ENCODE measurements at places on chromosomes 16 and 17. TPM values are rescaled to one million over a fixed set of nuclear protein-coding genes. Genes with fewer than 3 reads are reported as not detected.
A peak's percentile ranks its signal among the peaks of the same experiment; 100 is the strongest.

DNA sequence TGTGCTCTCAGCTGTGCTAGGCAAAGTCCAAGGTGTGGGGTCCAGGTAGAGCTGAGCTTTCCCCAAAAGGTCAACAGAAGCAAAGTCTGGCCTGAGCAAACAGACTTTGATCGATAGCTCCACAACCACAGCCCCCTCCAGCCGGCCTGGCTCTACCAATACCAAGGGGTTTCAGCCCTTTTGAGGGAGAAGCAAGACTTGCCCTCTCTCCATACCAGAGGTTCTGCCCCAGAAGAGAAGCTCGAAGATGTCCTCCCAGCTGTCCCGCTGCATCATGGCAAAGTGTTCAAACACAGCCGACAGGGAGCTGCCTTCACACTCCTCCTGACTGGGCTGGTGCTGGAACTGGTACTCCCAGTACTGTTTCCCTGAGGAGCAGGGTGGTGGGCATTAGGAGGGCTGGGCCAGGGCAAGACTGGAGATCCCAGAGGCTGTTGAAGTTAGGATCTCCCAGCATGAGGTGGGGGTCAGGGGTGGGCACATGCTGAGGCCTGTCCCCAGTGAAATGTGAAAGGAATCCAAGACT lies 1.7 kb downstream of the VTN start:
- H3K27ac ChIP-seq = no peak overlapping the region
- H3K4me1 ChIP-seq = peaks cover 16% of the 10 kb centered on the region
- H3K36me3 ChIP-seq = no peaks in the 10 kb centered on the region

- H3K27me3 ChIP-seq = peaks cover 24% of the 10 kb centered on the region
- no peaks in the 10 kb centered on the region for H3K36me3 ChIP-seq
- H3K27ac ChIP-seq = no peak overlapping the region
- no peak overlapping the region for H3K4me3 ChIP-seq
- no peak for DNase-seq
- peaks cover 2% of the 10 kb centered on the region for H3K4me1 ChIP-seq
Measured at GRCh38 chr17:15255713-15256454, 9.2 kb downstream of the PMP22 start.

DNA sequence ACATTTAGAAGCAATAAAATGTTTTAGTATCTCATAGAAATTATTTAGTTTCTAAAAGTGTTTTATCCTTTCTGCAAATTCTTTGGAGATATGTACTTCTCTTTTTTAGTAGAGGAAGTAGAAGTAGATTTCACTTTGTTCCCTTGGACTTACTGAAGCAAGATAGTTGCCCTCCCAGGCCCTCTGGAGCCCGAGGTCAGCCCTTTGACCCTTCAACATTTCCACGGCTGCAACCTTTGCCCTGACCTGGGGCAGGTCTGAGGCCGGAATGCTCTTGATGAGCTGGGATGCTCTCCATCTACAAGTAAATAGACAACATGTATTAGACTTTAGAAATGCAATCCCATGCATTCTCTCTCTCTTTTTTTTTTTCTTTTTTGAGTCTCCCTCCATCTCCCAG lies 167.5 kb downstream of the CDK5R1 start:
- H3K4me1 ChIP-seq = no peaks in the 10 kb centered on the region
- DNase-seq = no peak
- H3K4me3 ChIP-seq = no peak overlapping the region
- H3K36me3 ChIP-seq = no peaks in the 10 kb centered on the region

DNA sequence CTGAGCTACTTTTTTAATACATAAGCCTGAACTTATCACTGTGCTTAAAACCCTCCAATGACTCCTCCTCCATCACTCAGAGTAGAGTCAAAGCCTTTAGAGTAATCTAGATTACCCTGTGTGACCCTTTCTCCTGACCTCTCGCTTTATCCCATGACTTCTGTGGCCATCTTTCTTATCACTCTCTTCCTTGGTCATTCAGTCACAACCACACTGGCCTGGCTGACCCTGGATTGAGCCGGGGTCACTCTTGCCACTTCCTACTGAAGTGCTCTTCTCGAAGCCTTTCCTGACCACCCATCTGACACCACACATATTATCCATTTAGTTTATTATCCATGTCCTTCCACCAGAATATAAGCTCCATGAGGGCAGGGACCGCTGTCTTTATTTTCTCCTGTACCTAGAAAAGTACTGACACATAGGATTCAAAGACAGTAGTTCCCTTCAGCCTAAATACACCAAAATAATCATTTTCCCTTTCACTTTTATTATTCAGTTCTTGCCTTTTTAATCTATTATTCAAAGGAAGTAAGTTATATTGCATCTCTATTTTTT lies 28.0 kb upstream of the ABCA9 start:
- H3K36me3 ChIP-seq = no peaks in the 10 kb centered on the region
- H3K27me3 ChIP-seq = no peaks in the 10 kb centered on the region
- H3K4me3 ChIP-seq = no peak overlapping the region
- no peak overlapping the region for H3K27ac ChIP-seq
- DNase-seq = no peak

GRCh38 chr17:17144061-17144460 lies 62.1 kb downstream of the PLD6 start:
- DNase-seq = no peak
- no peak overlapping the region for H3K27ac ChIP-seq
- H3K27me3 ChIP-seq = no peaks in the 10 kb centered on the region
- no peak overlapping the region for H3K4me3 ChIP-seq
- H3K4me1 ChIP-seq = no peaks in the 10 kb centered on the region

GRCh38 chr17:29469276-29469675 lies 79.1 kb downstream of the TAOK1 start:
- H3K4me3 ChIP-seq = no peak overlapping the region
- H3K36me3 ChIP-seq = peaks cover 3% of the 10 kb centered on the region
- H3K27ac ChIP-seq = no peak overlapping the region
- H3K4me1 ChIP-seq = no peaks in the 10 kb centered on the region
- no peak for DNase-seq

DNA sequence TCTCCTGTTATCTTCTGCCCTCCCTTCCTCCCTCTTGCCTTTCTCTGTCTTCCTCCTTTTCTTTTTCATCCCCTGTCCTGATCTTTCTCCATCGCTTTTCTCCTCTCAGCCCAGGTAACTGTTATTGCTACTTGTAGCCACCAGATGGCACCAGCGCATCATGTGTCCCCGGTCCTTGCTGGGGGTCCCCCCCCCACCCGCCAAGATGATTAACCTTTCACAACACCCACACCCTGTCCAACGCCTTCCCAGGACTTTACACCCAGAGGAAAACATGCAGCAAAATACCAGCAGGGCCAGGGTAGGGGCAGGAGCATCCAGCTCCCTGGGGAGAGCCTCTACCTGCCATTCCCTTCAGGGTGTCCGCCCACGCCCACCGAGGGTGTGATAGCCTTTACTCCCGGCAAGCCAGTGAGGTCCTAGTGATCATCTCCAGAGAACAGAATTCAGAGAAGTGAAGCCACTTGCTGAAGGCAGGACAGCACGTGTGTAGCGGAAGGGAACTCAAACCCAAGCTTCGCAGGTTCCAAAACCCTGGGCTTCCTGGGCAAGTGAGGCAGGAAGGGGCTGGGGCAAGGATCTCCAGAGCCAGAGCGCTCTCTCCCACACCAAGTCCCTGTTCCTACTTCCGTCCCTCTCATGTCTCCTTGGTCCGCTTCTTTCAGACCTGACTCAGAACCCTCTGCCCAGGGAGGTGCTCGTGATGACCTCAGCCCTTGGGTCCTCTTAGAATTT lies 13.4 kb upstream of the TAC4 start:
- H3K27me3 ChIP-seq = no peaks in the 10 kb centered on the region
- peak; percentile 77 for DNase-seq
- H3K27ac ChIP-seq = no peak overlapping the region
- H3K4me1 ChIP-seq = peaks cover 18% of the 10 kb centered on the region

DNA sequence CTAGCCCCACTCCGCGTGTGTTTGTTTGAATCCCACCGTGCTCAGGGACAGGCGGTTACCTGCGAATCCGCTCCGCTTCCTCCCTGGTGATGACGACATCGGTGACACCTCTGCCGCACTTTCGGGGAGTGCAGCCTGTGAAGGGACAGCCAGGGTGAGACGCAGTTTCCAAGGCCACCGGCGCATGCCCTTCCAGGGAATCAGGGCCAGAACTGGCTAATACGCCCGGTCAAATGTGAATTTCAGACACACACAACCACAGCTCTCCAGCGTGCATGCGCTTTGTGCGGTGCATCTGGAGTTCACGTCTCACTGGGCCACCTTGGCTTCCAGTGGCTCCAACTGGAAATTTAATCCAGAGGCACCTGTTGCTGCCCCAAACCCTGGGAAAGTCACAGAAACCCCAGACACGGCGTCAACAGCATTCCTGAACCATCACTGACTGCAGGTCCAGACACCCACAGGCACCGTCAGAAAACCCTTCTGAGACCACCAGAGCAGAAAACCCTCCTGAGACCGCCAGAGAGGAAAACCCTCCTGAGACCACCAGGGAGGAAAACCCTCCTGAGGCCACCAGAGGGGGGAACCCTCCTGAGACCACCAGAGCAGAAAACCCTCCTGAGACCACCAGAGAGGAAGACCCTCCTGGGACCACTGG lies 6.6 kb upstream of the HEXD start:
- no peak for DNase-seq
- no peaks in the 10 kb centered on the region for H3K4me1 ChIP-seq
- H3K4me3 ChIP-seq = no peak overlapping the region
- H3K27ac ChIP-seq = no peak overlapping the region
- no peaks in the 10 kb centered on the region for H3K36me3 ChIP-seq
- H3K27me3 ChIP-seq = no peaks in the 10 kb centered on the region

DNA sequence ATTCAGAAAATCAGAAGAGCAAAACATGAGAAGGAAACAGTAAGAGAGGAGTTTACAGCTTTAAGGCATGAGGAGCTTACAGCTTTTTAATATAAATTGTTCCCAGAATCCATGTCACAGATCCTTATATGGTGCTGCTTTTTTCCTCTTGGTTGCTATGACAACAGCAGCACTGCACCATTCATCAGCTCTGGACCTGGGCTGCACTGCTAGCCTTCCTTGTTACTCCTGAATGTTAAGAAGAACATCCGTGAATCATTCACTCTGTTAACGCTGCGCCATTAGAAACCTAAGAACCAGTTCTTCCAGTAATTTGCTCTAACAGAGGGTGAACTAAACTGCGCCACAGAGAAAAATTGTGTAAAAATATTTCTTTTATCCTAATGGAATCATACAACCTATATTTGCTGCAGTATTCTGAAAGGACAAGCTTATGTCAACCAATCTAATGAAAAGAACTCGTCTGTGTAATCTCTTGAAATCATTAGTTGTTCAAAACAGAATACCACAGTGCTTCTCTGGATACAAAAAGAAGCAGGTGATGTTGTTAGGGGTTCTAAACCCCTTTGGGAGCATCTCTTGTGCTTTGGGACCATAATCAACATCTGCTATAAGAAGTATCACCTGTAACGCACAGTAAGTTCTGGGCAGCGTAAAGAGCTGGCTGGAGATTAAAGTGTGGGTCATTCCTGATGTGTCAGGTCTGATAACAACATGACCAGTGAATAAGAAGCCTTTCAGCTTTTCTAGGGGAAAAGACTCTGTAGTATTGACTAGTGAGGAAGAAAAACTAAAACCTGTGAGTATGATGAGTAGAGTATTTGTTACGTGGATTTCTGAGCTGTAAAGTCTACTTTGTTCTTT lies 151.2 kb downstream of the TANC2 start:
- H3K27me3 ChIP-seq = no peaks in the 10 kb centered on the region
- H3K4me1 ChIP-seq = no peaks in the 10 kb centered on the region
- H3K36me3 ChIP-seq = no peaks in the 10 kb centered on the region
- no peak overlapping the region for H3K4me3 ChIP-seq
- no peak overlapping the region for H3K27ac ChIP-seq

GRCh38 chr16:2032285-2033056 lies 5.8 kb downstream of the NHERF2 start:
- DNase-seq = no peak
- H3K4me1 ChIP-seq = peaks cover 2% of the 10 kb centered on the region
- H3K36me3 ChIP-seq = no peaks in the 10 kb centered on the region
- H3K27me3 ChIP-seq = peaks cover 8% of the 10 kb centered on the region
- H3K27ac ChIP-seq = no peak overlapping the region

DNA sequence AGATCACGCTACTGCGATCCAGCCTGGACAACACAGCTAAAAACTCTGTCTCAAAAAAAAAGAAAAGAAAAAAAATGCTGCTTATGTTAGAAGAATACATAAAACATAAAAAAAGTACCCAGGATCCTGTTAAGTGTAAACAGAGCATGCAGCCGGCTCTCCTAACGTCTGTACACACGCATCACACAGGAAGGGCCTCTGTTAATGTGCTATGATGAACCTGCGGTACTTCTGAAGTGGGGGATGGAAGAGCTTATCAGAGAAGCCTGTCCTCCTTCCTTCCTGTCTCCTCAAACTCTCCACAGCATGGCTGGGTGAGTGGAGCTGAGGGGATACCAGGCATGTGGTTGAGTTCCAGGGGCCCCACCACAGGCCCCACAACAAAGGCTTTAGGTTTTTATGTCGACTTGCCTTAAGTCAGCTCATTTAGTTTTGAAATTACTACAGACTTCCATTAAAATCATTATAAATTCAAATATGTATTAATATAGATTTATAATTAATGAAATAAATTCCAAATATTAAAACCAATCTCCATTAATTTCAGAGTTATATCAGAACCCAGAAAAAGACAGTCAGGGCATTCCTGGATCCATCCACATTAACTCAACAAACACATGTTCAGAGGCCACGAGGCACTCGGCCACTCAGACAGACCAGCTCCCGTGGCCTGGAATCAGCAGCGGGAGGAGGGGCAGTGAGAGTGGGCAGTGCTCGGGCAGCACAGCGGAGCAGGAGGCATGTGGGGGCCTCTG lies 11.7 kb downstream of the CCDC57 start:
- H3K27me3 ChIP-seq = no peaks in the 10 kb centered on the region
- H3K4me3 ChIP-seq = no peak overlapping the region
- H3K36me3 ChIP-seq = no peaks in the 10 kb centered on the region
- H3K4me1 ChIP-seq = 0 out of 2 replicates have a peak, but pooled peaks cover under 1% of the 10 kb centered on the region

- H3K27me3 ChIP-seq = no peaks in the 10 kb centered on the region
- no peaks in the 10 kb centered on the region for H3K4me1 ChIP-seq
- DNase-seq = no peak
- no peaks in the 10 kb centered on the region for H3K36me3 ChIP-seq
- H3K4me3 ChIP-seq = no peak overlapping the region
- H3K27ac ChIP-seq = no peak overlapping the region
Measured at GRCh38 chr16:8505327-8505991, 84.9 kb downstream of the TMEM114 start.

PTX4 gene
- not detected for total RNA-seq
